Kidney (tissue), 22 donors: ENCODE measurements at places on chromosomes 5 and 9. TPM values are rescaled to one million over a fixed set of nuclear protein-coding genes. Genes with fewer than 3 reads are reported as not detected.

Gene LCN2
- polyA plus RNA-seq, result 8.2 TPM

Gene OR1Q1
- not detected for polyA plus RNA-seq

Gene IRF1
- polyA plus RNA-seq, result 20.5 TPM

DNA sequence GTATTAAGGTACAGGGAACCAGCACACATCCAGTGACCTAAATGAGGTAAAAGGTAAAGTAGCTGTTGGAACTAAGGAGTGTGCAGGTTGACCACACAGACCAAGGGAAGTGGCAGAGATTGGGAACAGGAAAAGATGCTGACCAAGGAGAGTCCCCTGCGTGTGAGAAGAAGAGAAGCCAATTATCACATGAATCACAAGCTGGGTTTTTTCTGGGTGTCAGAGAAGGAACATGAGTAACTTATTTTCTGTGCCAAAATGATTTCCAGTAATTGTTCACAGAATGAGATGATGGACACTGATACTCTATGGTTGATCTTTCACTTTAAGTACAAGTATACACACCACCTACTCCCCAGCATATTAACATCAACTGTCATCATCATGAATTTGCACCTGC, 130.7 kb upstream of the ACO1 start:
- no peak for DNase-seq

DNA sequence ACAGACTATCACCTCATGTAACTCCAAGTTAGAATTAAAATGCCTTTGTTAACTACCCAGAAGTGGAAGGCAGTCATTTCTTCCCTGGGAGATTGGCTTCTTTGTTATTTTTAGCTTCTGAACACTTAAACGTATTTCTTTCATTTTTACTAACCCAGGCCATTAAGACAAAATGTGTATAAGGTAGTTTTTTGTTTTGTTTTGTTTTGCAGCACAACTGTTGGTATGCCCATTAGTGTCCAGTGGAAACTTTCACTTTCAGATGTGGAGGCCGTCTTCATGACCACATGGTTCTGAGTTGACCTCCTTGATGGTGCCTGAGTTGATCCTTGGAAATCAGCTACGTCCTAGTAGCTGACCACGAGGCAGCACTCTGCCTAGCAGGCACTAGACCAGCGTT, 264.6 kb upstream of the ZNF608 start:
- DNase-seq, result no peak

Gene ADRB2
- polyA plus RNA-seq, result 0.92 TPM

GRCh38 chr9:137657606-137658005, 38.8 kb downstream of the EHMT1 start:
- DNase-seq, result no peak

Gene CDKN2AIPNL
- polyA plus RNA-seq, result 38.2 TPM

Gene CER1
- 0.45 TPM for polyA plus RNA-seq

DNA sequence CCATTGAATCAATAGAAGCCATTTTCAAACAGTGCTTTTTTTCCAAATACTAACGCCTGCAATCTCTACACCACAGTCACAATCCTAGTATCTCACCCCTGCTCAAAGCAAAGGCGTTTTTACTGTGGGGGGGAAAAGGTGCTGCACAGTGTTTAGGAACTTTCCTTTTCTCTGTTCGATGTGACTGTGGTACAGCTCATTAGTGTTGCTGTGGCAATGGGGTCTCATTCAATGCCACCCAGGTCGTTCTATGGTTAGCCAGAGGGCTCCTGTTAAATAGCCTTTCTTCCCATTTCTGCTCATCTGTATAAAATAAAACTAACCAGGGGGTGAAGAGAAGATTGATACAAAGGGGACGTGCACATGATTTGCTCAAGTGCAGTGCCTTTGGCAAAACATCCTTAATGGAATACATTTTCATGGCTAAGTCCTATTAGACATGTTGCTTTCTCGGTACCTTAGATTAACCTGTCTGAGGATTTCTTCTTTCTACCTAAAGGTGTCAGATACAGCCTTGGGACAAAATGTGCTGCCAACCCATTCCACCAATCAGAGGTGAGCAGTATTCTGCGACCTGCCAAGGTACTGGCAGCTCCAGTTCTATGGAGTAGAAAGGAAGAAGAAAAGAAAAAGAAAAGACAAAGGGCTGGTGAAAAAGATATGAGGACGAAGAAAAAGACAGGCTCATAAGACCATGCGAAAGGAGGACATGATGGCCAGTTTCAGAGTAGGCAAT, 651.4 kb upstream of the DMAC1 start:
- DNase-seq, result no peak

Gene NIPAL4
- polyA plus RNA-seq, result not detected

Gene DEPDC1B
- polyA plus RNA-seq, result 5.2 TPM

DNA sequence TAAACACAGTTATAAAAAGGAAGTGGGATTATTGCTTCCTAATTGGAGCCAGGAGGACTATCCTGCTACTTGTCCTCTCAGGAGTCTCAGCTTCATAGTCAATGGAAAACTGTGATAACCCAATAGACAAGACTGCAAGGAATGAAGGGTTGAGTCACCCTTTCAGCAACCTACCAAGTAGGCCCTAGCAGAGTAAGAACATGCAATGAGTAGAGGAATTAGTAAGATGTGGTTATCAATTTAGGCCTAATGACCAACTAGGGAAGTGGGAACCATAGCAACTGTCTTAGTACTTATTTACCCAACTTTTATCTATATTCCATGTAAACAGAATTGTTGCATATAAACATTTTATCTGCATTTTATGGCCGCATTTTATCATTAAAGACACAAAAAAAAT, 310.1 kb downstream of the RFX3 start:
- DNase-seq, result no peak

Gene LAMC3
- 13.4 TPM for polyA plus RNA-seq

DNA sequence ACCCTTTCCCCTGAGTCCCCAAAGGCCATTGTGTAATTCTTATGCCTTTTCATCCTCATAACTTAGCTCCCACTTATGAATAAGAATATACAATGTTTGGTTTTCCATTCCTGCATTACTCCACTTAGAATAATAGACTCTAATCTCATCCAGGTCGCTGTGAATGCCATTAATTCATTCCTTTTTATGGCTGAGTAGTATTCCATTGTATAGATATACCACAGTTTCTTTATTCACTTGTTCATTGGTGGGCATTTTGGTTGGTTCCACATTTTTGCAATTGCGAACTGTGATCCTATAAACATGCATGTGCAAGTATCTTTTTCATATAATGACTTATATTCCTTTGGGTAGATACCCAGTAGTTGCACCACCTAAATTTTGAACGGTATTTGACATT, 101.5 kb downstream of the SEMA5A start:
- no peak for DNase-seq

- no peak for DNase-seq
These were observed 3.9 kb upstream of the BARX1 start for GRCh38 chr9:93958819-93959682.

DNA sequence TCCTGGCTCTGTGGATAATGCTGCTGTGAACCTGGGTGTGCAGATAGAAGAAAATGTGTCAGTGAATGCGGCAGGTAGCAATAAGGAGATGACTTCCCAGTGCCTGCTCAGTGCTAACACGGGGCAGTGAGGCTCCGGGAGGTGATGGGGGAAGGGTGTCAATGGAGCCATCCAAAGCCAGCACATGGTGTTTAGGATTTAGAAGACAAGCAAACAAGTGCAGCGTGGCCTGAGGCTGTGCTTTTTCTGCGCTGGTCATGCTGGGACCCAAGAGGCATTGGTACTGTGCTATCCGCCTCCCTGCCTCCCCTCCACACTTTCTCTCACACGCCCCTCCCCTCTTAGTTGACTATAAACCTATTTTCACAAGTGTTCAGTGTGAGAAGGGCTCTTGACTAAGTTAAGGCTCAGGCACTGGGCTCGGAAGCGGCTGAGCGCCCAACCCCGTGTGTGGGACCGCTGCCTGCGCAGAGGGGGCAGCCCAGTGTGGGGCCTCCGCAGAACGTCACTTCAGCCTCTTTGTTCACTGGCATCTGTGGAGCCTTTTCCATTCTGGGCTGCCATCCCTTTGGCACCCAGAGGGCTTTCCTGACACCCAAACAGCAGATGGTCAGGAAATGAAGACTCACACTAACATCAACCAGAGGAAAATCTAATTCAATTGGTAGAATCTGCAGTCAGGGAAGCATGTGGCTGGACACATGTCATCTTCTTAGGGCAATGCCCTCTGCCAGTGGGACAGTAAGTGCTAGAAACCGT, 21.8 kb upstream of the NINJ1 start:
- no peak for DNase-seq

DNA sequence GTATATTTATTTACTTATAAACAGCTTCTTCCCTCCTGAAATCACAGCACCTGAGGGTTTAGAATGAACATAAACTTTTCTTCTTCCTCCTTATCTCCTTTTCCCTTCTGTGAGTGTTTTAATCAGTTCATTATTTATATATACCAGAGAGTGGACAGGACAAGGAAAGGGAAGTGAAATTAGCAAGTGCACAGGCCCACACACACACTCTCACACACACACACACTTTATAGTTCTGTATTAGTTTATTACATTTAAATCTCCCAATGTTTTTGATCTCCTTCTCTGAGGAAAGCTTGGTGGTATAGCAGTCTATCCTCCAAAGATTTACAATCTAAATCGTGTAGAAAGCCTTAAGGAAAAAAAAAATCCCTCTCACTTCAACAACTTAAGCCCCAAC, 353.5 kb downstream of the NDUFS4 start:
- DNase-seq, result no peak

DNA sequence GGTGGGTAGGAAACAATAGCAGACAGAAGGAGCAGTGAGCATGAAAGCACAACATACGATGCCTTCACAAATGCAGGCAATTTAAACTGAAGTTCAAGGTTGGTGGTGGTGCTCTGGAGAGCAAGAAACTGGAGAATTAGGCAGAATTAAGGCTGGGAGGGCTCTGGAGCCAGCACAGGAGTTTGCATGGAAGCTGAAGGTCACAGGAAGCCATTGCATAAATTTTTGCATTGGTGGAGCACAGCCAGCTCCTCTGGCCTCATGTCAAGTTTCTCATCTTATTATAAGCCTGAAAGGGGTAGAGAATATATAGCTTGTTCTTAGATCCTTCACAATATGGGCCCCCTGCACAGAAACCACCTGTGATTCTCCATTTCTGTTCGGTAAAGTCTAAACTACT, 207.4 kb downstream of the PAPPA start:
- DNase-seq, result no peak

Gene SPATA31C1
- not detected for polyA plus RNA-seq

GRCh38 chr9:109745335-109746283, 34.4 kb upstream of the PALM2AKAP2 start:
- peak; percentile 81 for DNase-seq

Gene HACD4
- 1.3 TPM for polyA plus RNA-seq

Gene IFNA13
- not detected for polyA plus RNA-seq

DNA sequence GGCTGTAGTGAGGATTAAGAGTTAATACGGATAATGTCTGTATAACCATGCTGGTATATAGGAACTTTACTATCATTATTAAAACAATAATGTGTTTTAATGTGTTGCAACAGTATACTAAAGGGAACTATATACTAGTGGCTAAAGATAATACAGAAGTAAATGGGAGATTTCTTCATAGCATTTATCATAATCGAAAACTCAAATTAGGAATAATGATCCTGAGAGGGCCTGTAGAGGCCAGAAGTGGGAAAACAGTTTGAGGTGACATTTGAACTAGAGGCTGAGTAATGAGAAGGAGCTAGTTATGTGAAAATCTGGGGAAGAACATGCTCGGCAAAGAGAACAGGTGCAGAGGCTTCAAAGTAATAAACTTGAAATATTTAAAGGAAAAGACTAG, 2.9 kb downstream of the TCERG1 start:
- no peak for DNase-seq

- no peak for DNase-seq
These were observed 26.7 kb downstream of the FAM219A start for GRCh38 chr9:34431667-34432066.

- DNase-seq, result no peak
These were observed 39.2 kb upstream of the RAB3C start for GRCh38 chr5:58543723-58544122.

DNA sequence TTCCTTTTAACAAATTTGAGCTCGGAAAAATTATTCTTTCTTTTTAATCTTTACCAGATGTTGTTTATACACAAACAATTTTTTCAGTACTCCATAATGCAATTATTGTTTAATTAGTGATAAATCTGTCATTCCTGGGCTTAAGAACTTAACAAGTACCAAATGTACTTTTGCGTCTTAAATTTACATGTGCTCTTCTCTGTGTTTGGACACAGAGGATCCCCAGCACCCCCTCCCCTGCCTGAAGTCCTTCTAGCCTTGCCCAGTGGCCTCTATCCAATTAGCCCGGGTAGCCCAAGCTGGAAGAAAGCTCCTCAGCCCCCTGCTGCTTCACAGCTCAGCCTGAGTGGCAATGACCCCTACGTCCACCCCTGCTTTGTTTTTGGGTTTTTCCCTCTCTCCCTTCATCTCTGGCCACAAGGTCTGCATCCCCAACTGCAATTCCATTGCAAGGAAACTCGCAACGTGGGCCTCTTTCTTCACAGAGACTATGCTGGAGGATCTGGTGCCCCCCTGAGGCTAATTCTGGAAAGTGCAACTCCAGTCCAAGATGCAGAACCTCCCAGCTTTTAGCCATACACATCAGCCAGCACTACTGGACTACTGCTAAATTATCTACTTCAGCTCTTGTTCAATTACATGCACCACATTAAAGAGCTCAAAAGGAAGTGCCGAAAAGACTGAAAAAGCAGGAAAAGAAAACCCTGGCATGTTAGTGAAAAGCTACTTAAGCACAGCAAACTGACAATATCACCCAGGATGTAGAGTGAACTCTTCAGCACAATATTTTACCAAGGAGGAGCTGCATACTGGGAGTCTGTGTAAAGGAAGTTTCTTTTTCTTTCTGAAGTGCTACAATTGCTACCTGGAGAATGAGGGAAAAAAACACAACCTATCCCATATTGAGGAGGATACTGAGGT, 186.2 kb downstream of the FANCC start:
- DNase-seq, result peak; percentile 78

- no peak for DNase-seq
These were observed 32.7 kb upstream of the DNAH5 start for GRCh38 chr5:13976867-13977830.

Gene BTNL9
- 8.6 TPM for polyA plus RNA-seq

DNA sequence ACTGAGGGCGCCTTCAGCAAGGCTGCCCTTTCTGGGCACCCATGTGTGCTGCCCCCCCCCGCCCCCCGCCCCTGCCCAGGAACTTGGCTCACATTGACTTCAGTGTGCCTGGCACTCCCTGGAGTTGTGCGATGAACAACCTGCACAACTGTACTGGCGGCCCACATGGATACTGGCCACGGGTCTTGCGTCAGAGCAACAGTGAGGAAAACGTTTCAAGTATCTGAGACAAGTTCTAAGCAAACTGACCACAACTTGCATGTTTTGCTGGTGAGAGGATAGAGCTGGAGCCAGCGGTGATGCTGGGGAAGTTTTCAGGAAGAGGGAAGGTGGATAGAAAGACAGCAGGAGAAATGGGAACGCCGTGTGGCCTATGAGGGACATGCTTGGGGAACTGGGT, 45.4 kb downstream of the HABP4 start:
- no peak for DNase-seq

- DNase-seq, result no peak
These were observed 112.8 kb downstream of the MVB12B start for GRCh38 chr9:126439402-126439765.

DNA sequence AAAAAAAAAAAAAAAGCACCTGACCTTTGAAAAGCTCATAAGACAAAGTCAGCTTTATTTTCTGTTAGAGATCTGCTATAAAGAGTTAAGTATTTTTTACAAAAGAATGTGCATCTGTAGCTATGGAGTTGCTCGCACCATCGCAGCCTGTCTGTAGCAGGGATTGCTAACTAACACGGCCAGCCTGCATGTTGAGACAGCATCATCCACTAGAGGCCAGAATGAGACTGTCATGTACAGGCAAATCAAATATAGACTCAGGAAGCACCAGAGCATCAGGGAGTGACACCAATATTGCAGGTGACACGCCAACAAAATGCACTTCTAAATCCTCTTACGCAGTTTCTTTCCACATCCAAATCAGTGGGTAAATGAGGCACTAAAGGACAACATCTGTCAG, 136.3 kb upstream of the RASEF start:
- peak; percentile 67 for DNase-seq
